ENCODE measurements at places on chromosomes 5 and 9. TPM values are rescaled to one million over a fixed set of nuclear protein-coding genes. Genes with fewer than 3 reads are reported as not detected.

DNA sequence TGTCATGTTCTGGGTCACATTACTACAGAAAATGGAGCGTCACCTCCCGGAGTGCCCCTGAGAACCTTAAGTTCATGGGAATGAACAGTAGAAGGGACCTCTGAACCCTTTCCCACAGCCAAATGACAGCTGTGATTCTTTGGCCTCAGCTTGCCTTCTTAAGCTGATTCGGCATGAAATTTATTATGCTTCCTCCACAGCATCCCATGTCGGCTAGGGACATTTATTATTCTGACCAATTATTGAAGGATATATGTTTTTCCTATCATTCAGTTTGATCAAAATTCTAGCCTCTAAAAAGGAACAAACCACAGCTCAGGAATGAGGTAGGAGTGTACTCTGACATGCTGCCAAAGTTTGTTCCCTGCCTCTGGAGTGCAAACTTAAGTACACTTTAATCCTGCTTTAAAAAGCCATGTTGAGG, 440.6 kb downstream of the CETN3 start:
- DNase-seq: no peak

DNA sequence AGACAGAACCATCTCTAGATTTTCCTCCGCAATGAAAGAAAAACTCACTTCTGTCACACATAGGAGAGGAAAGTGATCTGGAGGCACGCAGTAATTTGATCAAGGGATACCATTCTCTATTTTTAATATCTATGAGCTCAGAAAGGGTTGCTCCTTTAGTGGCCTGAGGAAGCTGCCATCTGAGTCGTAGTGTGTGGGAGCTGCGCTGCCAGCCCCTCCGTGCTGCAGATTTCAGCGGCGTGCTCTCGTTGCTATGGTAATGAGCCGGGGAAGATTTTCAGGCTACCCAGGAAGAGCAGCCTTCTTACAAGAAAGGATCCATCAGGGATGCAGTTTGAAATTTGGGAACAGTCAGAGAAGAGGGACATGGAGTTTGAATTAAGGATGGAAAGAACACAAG, 17.1 kb upstream of the GOLM1 start:
- no peak for DNase-seq

The CA9 gene
- 0.92 TPM for polyA plus RNA-seq

- no peak for DNase-seq
Observed at GRCh38 chr9:128823903-128824406, 5.6 kb downstream of the SPOUT1 start.

The DOCK2 gene
- 2.7 TPM for polyA plus RNA-seq

GRCh38 chr5:179700401-179700918, 1.7 kb downstream of the CANX start:
- DNase-seq: no peak

DNA sequence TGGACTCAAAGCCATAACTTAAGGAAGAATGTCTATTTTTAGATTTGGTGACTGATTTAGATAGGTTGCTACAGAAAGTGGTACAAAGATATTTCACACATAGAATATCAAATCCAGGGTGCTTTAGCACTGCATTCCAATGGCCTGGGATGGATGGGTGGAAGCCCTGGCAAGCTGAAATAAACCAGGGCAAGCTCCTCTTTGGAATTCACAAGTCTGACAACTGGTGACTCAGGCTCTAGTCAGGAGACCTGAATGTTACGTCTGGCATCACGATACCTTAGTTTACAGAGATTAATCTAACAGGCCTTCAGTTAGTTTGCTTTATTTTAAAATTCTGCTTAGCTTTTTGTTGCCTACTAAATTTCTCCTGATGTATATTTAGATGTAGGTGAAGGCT, 144.0 kb downstream of the TMC1 start:
- no peak for DNase-seq

The SLC6A19 gene
- polyA plus RNA-seq: 76.4 TPM

The PCDHB5 gene
- polyA plus RNA-seq: 6.8 TPM

DNA sequence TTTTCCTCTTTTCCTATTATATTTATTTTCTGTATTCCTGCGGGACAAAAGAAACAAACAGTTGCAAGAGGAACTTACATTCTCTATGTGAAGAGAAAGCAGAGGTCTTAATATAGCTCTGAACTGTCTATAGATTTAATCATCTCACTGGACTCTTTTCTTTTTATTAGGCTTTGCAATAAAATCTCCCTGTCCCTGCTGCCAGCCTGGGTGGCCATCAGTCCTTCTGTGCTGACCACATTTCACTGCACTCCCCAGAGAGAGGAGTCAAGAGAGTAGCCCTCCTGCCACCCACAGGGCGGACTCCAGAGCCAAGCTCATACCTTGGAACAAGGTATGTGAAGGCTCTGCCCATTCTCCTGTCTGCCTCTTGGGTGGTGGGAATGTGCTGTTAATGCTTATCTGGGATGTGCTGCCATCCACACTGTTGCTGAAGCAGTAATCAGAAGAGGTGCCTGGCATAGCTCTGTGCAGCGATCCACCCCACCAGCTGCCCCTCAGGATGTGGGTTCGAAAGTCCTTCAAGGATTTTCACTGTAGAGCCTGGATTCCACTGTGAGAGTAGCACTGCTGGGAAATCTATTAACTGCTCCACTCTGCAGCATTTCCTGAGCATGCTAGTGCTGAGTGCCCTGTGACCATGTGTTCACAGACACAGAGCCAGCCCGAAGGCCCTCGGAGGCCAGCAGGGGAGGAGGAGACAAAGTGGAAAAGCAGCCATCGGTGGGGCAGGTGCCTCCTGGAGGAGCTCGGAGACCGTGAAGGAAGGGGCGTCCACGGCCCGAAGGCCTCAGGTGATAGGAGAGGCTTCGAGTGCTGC, 334.6 kb downstream of the MED10 start:
- no peak for DNase-seq

GRCh38 chr9:94568972-94569712, 14.3 kb downstream of the PCAT7 start:
- DNase-seq: no peak

DNA sequence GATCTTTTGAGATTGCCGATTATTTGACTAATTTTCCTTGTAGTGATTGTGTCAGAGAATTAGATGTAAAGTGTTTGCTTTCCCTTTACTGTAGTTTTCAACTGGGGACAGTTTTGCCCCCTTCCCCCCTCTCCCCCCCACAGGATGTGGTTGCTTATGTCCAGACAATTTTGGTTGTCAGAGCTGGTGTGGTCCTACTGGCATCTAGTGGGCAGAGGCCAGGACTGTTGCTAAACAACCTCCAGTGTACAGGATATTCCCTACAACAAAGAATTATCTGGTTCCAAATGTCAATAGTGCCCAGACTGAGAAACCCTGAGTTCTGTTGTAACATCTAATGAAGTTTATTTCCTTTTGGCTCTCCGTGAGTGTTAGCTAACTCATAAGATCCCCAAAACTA, 20.0 kb downstream of the TMEFF1 start:
- no peak for DNase-seq

The INSL6 gene
- 0.53 TPM for polyA plus RNA-seq

The CNTLN gene
- 13.0 TPM for polyA plus RNA-seq

DNA sequence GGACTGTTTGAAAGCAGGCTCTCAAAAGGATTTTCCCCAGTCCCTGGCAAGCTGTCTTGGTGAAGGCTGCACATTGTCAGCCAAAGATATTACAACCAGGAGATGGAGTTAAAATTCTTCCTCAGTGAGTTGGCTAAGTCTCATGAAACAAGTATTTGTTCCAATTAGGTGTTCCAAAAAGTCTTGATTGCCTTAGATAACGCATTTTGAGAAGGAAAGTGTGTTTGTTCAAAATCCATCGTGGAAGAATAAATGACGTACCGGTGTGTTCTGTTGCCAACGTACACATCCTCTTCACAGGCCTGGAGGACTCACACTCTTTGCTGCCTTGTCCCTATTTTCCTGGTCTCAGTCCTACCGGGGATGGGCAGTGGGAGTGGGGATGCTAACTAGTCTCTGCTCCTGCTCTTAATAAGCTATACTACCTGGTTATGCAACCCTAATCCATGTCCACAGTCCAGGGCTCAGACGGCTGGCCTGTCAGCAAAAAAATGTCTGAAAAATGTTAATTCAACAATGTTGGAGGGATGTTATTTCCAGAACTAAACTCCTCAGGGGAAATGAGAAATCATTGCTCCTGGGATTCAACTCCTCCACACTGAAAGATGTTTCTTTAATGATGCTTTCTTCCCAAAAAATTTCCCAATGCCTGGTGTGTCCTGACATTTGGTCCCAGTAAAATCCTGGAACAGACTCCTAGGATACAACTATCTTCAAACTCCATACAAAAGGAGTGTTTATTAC, 175.3 kb upstream of the KLF9 start:
- no peak for DNase-seq

The PCDHB4 gene
- 1.3 TPM for polyA plus RNA-seq

DNA sequence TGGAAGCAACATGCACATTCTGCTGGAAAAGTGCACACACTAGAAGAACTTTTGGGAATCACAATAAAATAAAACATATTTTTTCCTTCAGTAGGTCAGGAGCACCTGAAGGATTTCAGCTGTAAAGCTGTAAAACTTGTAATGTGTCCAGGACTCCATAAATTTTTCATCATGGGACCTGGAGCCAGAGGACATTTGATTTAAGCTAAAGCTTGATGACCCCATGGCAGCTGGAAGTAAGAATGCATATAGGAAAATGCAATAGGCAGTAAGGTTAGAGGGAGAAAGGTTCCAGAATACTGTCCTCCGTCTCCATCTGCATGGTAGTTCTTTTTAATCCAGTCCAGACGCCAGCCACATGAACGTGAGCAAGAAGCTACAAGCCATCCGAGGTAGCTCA, 166.0 kb downstream of the ADAMTSL1 start:
- no peak for DNase-seq

The PLPP7 gene
- polyA plus RNA-seq: 3.5 TPM

- DNase-seq: no peak
Observed at GRCh38 chr9:16693616-16694015, 176.9 kb downstream of the BNC2 start.

DNA sequence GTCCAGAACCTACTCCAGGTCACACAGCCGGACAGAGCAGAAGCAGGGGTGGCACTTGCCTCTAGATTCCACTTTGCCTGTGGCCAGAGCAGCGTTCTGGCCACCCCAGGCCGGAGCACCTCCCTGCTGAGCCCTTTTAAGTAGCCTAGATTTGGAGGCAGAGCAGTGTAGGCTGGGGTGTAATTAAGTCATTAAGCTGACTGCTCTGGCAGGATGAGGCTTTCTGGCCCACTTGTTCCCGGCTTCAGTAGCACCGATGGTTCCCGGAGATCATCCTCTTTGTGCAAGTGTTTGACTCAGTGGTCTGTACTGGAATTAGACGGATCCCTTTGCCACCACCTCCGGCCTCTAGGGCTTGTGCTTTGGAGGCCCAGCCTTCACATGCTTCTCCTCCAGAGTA, 281.9 kb upstream of the ANKRD55 start:
- no peak for DNase-seq

- no peak for DNase-seq
Observed at GRCh38 chr5:5374009-5374715, 48.3 kb upstream of the ICE1 start.

The PLEKHG4B gene
- 15.1 TPM for polyA plus RNA-seq

The GGTA1 gene
- 3.5 TPM for polyA plus RNA-seq

DNA sequence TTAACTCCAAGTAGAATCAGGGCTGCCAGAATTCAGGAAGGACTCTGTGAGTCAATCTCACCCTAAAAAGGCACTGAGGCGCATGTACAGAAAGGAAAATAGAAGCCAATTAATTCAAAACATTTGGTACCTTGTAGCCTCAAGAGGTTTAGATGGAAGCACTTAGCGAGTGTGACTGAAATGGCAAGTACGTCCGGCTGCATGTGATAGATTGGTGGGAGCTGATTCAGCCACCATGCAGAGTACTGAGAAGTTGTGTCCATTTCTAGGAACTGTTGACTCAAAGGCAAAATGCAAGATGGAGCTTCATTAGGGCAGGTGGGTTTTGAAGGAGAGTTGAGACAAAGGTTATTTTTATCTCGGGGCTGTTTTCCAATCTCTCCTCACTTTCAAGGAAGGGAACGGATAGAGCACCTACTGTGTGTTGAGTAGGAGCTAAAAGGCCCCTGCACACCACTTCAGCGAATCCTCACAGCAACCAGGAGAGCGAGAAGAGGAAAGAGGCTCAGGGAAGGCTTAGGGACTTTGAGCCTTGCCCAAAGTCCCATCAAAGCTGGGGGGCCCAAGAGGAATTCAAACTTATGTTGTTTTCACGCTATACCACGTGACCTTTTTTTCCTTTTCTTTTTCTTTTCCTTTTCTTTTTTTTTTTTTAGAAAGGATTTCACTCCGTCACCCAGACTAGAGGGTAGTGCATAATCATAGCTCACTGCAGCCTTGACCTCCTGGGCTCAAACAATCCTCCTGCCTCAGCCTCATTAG, 34.6 kb upstream of the CPEB4 start:
- DNase-seq: no peak

DNA sequence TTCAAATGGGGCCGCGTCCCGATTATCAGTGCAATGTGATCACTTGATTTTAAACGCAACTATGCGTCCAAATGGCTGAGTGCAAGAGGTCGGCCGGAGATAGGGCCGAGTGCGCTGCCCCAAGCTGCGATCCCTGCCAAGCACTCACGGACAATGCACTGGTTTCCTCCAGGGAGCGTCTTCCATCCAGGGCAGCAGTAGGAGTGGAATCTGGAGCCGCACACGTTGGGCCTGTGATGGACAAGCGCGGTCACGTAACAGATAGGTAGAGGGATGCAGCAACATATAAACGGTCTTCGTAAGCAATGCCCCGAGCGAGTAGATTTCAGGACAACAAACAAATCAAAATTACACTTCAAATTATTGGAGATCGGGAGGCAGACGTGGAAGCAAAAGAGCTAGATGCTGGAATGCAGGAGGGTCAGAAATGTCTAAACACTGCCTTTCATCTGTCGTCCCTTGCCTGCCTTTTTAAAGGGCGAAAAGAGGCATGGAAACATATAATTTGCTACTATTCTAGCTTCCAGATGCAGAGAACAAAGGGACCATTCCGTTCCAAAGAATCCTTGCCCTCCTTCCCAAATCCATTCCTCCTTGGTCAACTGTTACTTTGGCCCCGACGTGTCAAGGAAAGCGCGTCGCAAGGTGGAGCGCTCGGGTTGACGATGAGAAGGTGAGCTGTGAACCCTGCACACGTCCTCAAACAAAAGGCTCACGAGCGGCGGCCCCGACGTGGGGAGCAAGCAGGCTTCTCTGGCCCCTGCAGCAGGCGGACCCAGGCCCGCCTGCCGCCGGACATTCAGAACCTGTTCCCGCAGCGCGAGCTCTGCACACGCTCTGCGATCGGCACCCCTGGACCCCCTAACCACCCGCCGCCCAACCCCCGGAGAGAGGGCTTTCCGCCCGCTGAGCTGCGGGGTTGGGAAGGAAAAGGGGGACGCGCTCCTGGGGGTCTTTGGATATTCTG, 1.5 kb downstream of the FBN2 start:
- no peak for DNase-seq

DNA sequence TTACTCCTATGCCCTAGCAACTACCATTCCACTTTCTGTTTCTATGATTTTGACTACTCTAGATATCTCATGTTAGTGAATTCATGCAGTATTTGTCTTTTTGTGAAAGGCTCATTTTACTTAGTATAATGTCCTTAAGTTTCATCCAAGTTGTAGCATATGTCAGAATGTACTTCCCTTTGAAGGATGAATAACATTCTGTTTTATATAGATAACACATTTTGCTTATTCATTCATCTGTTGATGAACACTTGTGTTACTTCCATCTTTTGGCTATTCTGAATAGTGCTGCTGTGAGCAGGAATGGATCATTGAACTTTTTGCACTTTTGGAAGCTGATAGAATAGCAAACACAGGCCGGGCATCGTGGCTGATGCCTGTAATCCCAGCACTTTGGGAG, 140.2 kb upstream of the MYO10 start:
- no peak for DNase-seq

- DNase-seq: no peak
Observed at GRCh38 chr5:159951387-159951786, 35.1 kb downstream of the ADRA1B start.

- DNase-seq: no peak
Observed at GRCh38 chr5:128757196-128757959, 207.9 kb upstream of the SLC27A6 start.

The ANKRD31 gene
- polyA plus RNA-seq: 0.52 TPM

The SPAAR gene
- 1.3 TPM for polyA plus RNA-seq

Data from left renal cortex interstitium (tissue), 4 donors.